ENCODE measurements at places on chromosomes 16 and 17.

DNA sequence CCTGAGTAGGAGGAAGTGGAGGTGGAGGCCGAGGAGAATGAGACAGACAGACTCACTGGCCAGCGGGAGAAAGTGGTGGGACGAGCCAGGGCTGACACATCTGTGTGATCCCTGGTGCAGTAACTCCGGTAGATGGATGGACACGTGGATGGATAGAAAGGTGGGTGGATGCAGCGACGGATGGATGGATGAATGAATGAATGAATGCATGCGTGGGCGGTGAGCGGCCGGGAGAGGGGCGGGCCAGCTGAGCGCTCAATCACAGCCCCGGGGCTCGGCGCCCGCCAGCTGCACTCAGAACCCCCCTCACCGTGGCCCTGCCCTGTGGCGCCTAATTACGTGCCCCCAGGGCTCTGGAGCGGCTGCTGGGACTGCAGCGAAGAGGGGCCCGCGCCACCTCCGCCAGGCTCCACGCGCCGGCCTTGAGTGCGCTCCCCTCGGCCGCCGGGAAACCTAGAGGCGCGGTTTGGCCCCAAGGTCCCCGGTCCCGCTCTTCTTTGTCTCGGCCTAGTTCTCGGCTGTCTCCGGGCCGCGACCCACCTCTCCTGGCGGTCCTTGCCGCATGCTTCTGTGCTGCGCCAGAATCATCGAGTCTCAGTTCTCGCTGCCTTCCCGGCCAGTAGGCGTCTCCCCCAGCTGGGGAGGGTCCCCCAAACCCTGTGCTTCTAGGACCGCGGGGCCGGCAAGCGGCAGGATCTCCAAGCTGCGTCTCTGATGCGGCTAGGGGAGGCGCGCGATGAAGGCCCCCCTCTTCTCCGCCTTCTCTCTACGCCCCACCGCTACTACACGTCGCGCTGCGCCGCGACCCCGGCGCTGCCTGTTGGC, 41.0 kb downstream of the RAI1 start:
- no peak for DNase-seq

- no peak for DNase-seq
These were observed 2.8 kb upstream of the DNAI2 start for GRCh38 chr17:74271281-74271680.

DNA sequence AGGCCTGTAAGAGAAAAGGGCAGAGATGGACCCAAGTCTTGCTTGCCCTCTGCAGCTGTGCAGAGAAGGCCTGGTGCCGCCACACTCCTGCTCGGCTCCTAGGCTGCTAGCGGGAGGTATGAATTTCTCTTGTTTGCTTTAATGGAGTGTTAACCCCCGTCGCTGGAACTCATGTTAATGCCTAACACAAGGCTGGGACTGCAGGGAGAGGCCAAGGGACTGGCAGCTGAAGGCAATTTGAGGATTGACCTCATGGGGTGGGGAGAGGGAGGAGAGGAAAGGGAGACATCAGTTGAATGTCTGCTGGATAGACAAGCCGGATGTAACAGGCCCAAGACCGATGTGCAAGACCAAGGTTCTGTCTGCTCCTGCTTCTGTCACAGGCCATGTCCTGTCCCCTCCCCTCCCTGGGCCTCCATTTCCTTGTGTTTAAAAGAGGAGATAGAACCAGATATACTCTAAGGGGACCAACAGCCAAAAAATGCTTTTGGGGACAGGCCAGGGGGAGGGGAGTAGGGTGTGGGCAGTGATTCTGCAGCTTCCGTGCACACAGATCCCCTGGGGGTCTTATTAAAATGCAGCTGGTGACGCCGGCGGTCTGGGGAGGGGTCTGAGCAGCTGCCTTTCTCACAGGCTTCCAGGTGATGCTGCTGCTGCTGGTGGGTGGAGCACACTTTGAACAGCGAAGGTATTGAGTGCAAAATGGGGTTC, 46.7 kb upstream of the TBX2 start:
- DNase-seq = no peak

GRCh38 chr17:13462146-13462545, 139.6 kb downstream of the HS3ST3A1 start:
- no peak for DNase-seq

DNA sequence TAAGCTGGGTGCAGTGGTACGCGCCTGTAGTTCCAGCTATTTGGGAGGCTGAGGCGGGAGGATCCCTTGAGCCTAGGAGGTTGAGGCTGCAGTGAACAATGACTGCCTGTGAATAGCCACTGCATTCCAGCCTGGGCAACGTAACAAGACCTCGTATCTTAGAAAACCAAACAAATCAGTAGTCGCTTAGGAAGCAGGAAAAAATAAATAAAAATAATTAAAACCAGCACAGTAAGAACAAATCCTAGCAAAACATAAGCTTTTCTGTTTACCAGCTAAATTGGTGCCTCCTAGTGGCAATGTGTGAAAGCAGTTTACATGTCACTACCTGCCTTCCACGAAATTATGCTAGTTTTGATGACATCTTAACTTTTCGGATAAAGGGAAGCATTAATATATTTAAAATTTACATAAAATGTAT, 1.3 kb downstream of the ARMC5 start:
- DNase-seq = peak; percentile 18

- no peak for DNase-seq
These were observed 149.4 kb upstream of the HS3ST3A1 start for GRCh38 chr17:13750816-13751793.

GRCh38 chr16:74322301-74322710, 25.7 kb downstream of the PSMD7 start:
- no peak for DNase-seq

DNA sequence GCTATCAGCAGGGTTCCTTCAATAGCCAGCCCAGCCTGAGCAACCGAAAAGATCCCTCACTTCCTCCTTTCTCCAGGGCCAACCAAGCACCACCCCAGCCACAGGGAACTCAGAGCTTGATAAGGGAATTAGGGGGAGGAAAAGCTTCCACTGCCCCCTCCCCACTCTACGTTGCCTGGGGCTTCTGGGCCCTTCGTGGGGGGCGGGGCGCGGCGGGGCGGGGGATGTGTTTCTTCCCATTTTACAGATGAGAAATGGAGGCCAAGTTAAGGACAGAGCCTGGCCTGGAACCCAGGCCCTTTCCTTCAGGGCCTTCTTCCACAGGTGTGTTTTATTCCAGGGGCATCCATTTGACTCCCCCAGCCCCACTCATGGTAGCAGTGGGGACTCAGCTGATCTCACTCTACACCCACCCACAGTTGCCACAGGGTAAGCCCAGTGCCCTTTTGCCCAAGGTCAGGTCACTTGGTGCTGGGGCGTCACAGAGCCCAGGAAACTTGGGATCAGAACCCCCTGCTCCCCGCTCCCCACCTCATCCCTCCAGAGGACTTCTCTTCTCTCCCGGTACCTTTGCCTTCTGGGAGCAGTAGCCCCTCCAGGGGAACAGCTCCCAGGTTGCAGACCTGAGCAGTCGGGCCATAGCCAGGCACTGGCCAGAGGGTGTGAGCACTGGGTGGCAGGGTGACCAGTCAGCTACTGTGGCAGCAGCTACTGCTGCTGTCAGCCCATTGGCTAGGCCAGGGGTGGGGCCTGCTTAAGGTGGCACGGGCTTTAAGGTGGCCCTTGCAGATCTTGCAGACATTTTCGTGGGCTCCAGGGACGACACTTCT, at the start of gene LDHD:
Gene LDHD, minus strand, starts transcription at position 700 of the 830 bp plus-strand sequence. Its CDS starts 60 bp downstream, at position 640.
- DNase-seq = peak; percentile 92

GRCh38 chr16:78639775-78640174, 540.3 kb downstream of the WWOX start:
- DNase-seq = no peak

DNA sequence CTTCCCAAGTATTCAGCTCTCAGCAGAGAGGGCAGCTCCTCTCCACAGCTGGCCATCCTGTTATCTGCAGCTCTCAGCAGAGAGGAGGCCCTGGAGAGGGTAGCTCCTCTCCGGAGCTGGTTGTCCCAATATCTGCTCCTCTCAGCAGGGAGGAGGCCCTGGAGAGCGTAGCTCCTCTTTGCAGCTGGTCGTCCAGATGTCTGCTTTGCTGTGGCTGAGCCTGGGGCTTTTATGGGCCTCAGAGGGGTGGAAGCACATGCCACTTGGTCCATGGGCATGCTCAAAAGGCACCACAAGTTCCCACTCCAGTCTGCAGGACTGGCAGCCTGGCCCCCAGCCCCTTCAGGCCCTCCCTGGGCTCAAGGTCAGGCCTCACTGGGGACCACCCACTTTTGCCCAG, 314.3 kb downstream of the KCNJ2 start:
- DNase-seq = no peak

DNA sequence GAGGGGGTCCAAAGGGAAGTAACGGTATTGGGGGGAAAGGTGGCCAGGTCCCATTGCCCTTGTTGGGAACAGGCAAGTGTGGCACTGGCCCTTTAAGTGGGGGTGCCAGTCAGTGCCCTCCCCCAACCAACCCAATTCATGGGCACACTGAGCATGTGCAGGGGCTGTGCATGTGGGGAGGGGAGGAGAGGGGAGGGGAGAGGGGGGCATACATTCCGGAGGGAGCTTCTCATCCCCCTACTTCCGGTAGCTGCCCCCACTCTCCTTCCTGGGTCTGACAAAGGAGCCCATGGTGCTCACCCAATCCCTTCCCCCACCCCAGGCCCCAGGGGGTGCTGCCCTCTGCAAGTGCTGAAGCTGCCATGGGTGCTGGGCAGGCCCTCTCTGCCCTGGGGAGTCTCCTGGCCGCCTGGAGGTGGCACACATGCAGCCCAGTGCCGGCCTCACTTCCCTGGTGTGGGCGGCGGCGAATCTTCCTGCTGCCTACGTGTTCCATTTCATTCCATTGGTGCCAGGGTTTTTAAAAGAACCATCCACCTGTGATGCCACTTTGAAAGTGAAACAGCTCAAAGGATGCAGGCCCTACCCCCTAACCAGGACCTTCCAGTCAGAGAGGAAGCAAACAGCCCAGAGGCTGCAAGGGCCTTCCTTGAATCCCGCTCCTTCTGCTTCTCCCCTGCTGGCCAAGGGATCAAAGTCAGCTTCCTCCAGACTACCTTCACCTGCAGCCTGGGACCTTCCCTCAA, 11.0 kb downstream of the HEXIM2 start:
- peak; percentile 89 for DNase-seq

DNA sequence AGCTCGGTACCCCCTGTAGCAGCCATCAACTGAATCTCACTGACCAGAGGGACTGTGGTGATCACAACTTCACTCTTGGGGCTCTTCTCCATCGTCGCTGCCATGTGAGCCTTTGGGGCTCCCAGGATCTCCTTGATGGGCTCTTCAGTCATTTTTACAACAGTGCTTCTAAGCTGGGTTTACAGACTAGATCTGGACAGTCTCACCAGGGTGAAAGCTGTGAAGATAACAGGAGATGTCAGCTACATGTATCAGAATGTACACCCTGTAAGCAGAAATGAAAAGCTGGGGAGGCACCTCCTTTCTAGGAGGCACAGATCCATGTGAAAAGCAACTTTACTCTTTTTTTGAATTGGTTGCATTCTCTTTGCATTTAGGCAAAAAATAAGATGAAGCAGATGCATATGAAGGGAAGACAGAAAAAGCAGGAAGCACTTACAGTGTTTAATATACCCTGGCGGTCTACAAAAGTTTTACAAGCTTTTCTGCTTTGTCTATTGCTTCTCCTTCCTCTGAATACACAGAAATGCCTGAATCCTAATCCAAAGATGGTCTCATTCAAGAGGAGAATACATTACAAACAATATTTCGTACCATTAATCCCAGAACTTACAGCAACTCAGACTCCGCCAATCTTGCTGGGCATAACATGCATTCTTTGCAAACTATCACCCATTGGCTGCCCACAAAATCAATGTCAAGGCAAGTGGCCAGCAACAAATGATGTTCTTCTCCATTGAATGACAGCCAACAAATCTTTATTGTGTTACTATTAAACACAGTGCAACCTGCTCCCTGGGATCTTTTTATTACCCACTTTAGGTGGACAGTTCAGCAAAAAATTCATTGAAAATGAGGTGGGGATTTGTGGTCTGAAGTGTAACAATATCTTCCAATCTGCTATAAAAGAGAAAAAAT, 1.5 kb downstream of the TMEM100 start:
- no peak for DNase-seq

DNA sequence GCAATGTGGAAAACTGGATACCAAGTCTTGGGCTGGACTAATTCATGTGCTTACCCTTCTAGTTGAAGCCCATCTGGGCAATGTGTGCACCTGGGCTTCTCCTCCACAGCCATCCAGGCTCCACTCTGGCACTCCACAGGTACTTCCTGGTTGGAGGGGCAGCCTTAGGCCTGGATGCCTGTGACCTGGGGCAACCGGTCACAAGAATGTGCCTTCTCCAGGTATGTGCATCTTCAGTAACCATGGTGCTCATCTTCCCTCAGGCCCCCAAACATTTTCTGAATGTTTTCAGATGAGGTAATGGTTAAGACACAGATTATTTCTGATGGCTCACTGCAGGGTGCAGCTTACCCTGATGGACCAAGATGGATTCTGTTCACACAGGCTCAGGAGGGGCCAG, 11.1 kb downstream of the C16orf86 start:
- DNase-seq = no peak

- no peak for DNase-seq
These were observed 50.7 kb upstream of the TOB1 start for GRCh38 chr17:50916708-50917417.

- no peak for DNase-seq
These were observed 27.4 kb upstream of the GNAO1 start for GRCh38 chr16:56163938-56164337.

- peak; percentile 70 for DNase-seq
These were observed 2.5 kb upstream of the RAB11FIP4 start for GRCh38 chr17:31388770-31389656.

DNA sequence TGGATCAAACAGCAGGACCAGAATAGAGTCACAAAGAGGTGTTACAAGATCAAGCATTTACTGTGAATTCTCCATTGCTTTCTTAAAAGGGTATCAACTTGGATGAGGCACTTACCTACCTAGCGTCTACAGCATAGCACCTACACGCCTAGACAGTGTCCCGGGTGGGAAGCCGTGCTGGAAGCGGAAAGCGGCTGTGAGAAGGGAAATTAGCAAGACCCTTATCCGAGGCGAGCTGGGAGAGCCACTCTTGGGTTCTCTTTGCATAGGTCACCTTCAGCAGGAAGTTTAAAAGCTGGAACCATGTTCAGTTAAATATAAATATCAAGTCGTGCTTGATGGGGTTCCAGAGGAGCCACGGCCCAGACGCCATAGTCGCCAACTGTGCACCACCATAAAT, 46.3 kb downstream of the TRARG1 start:
- DNase-seq = no peak

DNA sequence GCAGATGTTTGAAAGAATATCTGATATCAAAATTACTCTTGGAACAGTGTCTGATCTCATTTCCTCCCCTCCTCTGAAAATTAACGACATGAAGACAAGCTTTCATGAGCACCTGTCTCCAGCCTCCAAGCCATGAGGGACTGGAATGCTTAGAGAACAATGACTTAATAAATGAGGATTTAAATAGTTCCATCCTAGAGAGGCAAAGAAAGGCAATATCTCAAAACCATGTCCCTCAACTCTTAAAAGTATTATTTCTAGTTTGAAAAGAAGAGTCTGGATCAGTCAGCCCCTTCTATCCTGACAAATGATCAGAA, 137.5 kb downstream of the ANKFN1 start:
- no peak for DNase-seq
